Activated CD8-positive, alpha-beta memory T cell treated with anti-CD3 and anti-CD28 coated beads for 4 hours (primary cell): ENCODE measurements at places on chromosomes 11 and 22.

- no peak for DNase-seq
Observed at GRCh38 chr11:67674442-67674871, at the start of gene ALDH3B2. Gene ALDH3B2 (minus strand): TSS chr11:67674623. CDS start chr11:67666935, 7,688 bp downstream.

DNA sequence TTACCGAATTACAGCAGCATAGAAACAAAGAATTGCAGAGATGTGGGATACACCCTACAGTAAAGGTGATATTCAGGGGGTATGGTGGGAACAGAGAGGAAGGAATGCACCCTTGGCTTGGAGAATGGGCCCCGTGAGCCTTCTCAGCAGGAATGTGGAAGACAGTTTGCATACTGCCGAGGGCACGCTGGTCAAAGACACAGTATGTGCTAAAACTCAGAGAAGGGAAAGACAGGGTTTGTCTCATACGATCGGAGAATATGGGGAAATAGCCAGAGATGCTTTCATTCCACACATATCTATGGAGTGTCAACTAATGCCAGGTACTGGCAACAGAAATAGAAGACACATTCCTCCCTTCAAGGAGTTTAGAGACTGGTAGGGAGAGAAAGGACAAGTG lies 36.9 kb downstream of the UBASH3B start:
- no peak for DNase-seq

DNA sequence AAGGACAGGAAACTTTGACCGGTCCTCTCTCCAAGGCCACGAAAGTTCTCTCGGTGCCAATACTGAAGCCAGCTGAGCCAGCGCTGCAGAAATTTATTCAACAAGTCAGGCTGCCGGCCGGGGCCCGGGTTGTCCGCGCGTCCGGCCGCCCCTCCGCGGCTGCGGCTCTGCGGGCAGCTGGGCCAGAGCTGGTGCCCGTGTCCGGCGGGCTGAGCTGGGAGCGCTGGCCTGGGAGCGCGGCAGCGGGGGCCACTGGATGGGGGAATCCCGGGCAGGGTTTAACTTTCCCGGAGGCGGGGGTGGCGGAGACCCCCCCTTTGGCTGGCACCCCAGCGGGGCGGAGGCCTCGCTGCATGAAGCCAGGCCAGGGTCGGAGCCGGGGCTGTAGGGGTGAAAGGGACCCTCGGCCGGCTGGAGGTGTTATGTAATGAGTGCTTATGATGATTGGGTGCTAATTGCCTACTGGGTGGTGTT lies 12.3 kb upstream of the CACNA1I start:
- no peak for DNase-seq

DNA sequence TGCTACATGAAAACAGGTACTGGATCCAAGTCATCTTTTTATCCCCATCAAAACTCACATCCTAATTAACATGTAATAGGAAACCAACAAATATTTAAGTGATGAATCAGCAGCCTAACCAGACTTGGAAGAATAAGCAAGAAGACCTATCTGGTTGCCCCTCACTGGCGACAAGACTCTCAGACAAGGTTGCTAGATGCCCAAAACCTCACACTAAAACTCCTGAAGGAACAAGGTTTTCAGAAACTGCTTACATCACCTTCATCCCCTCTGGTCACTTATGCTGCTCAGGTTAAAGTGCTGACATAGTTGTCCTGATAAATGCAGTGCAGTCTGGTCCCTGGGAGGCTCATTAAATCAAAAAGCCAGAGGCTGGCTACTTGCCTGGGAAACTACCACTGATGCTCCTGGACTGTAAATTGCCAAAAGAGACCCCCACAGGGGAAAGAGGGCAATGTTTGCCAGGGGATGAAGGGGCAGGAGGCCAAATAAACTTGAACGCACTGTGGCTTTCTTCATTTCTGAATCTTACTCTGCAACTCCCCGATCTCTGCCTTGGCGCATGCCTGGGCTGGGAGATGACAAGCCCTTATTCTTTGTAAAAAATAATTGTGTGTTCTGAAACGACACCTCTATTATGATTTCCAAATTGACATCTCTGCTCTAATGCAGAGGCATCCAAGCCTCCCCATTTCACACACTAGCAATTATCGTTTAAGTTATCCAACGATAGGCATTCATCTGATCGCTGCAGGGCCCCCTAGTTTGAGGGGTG lies 72.7 kb downstream of the AMBRA1 start:
- no peak for DNase-seq

GRCh38 chr11:62962391-62962790 lies 22.4 kb downstream of the SLC22A6 start:
- DNase-seq = no peak

GRCh38 chr11:75925785-75926164 lies 110.8 kb downstream of the UVRAG start:
- no peak for DNase-seq

GRCh38 chr22:45329530-45329936 lies 19.8 kb downstream of the FAM118A start:
- DNase-seq = no peak

DNA sequence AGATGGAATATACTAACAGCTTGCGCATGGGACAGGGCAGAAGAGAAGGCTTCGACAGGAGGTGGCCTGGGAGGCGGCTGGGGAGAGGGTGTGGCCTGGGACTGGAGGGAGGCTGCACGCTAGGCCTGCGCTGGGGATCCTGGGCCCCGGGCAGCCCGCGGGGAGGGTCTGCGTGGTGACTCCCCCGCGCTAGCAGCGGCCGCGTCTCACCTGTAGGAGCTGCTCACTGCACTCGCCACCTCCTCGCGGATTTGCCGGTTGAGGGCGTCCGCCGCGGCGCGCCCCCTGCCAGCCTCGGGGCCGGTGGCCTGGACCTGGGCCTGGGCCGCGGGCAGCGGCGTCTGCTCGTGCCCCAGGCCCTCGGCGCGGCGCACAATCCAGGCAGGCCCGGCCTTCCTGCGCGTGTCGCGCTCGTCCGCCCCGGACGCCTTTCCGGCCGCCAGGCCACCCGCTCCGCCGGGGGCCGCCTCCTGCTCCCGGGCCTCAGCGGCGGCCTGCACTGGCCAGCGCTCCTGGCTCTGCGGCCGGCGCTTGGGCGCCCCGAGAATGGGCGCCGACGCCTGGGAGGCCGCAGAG lies 1.5 kb downstream of the MAP6 start:
- DNase-seq = no peak

DNA sequence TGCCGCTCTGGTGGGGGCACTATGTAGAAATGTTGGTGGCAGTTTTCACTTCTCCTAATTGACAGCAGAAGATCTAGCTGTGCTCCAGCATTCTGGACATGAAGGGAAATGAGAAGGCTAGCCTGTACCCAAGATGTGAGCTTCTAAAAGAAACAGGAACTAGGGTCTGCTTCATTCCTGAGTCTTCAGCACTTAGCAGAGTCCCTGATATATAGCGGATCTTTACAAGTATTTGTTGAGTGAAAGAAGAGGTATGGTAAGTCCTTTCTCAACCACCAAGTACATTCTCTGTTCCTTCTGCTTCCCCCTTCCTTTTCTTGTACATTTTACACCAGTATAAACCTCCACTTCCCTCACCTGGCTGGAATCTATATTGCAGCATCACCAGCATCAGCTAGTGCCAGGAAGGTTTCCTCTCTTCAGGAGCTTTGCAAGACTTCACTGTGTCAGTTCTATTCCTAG lies 408.3 kb upstream of the CADM1 start:
- DNase-seq = no peak
